ENCODE measurements at places on chromosomes 6 and 20.

- DNase-seq, result no peak
- no peaks in the 10 kb centered on the region for H3K36me3 ChIP-seq
- peaks cover 6% of the 10 kb centered on the region for H3K27me3 ChIP-seq
- no peak overlapping the region for H3K4me3 ChIP-seq
Observed at GRCh38 chr6:134457941-134458340, 140.0 kb upstream of the SGK1 start.

DNA sequence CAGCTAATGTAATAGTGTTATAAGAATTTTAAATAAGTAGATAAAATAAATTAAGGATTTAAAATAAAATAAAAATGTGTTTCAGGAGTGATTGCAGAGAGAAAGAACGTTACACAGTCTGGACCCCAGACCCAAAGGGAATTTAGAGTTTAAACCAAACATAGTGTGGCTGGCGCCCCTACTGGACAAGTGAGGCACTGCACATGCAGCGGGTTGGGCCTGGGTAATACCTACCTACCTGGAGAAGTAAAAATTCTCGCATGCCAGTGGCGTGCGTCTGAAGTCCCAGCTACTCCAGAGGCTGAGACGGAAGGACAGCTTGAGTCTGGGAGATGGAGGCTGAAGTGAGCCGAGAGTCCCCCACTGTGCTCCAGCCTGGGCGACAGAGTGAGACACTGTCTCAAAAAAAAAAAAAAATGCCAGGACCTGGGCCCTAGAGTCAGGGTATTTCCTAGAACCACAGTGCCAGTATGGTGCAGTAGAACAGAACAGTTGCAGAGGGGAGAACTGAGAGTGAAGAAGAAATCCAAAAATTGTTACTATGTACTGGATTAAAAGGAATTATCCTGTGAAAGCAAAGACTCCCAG is 71.4 kb upstream of the TCF21 start:
- no peaks in the 10 kb centered on the region for H3K36me3 ChIP-seq
- H3K4me1 ChIP-seq, result no peaks in the 10 kb centered on the region
- no peak overlapping the region for H3K4me3 ChIP-seq
- no peak overlapping the region for H3K27ac ChIP-seq

GRCh38 chr20:8571611-8572010 is 439.5 kb downstream of the PLCB1 start:
- H3K4me1 ChIP-seq, result peaks cover 16% of the 10 kb centered on the region
- no peaks in the 10 kb centered on the region for H3K27me3 ChIP-seq
- no peak overlapping the region for H3K4me3 ChIP-seq
- DNase-seq, result no peak
- H3K27ac ChIP-seq, result no peak overlapping the region

DNA sequence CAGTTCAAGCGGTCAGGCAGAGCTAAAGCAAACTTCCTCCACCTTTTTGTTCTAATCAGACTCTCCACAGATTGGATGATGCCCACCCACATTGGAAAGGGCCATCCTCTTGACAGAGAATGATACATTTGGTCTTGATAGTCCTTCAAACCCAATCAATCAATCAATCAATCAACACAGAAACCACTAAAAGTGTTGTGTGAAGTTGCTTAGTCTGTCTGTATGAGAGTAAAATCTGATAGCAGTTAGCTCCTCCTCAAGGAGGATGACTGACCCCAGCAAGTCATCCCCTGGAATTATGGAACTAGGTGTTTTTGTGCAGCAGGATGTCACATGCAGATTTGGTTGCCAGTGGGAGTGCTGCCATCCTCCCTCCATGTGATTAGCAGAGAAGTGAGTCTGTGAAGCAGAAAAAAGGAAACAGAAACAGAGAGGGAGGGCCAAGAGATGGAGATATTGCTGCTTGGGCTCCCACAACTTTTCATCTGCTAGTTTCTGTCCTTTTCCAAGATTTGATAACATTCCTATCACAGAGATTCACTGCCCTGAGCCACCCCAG is 32.0 kb upstream of the SSTR4 start:
- H3K27me3 ChIP-seq, result peaks cover 7% of the 10 kb centered on the region
- no peak for DNase-seq
- no peak overlapping the region for H3K4me3 ChIP-seq
- no peak overlapping the region for H3K27ac ChIP-seq
- no peaks in the 10 kb centered on the region for H3K4me1 ChIP-seq

DNA sequence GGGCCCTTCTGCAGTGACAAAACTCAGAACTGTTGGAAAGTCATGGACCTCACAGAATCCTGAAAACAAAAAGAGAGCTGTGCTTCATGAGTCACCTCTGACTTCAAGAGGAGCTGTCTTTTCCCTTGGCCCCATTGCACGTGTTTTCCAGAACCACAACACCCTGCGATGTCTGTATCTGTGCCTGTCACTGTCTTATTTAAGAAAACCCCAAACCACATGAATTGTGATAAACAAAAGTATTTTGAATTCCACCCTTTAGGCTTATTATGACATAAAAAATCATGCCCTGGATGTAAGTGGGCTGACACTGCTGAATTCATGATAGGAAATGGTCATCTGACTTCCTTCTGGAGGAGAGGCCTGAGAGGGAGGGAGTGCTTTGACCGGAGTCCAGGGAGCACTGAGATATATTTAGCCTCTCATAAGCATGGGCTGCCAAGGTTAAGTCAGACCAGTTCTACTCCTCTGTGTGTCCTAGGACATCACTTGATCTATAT is 96.4 kb upstream of the DUSP22 start:
- peaks cover 36% of the 10 kb centered on the region for H3K4me1 ChIP-seq
- H3K4me3 ChIP-seq, result no peak overlapping the region
- H3K27ac ChIP-seq, result peak overlapping the region; percentile 31
- DNase-seq, result no peak
- no peaks in the 10 kb centered on the region for H3K27me3 ChIP-seq

DNA sequence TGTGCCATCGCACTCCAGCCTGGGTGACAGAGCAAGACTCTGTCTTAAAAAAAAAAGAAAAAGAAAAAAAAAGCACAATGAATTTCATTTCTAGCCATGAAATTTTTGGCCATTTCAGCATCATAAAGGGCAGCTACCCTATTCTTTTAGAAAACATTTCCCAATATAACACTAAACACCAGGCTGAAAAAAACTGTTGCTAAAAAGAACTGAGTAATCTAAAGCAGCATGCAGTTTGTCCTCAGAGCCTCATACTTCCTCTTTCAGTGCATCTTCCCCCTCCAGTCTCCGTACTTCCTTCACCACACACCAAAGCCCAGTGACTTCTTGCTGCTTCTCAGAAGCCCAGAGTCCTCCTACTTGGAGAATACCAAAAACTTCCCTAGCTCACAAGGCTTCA is 5.6 kb upstream of the IFNGR1 start:
- peak overlapping the region; percentile 83 for H3K27ac ChIP-seq
- peaks cover 45% of the 10 kb centered on the region for H3K4me1 ChIP-seq
- no peak for DNase-seq
- H3K27me3 ChIP-seq, result no peaks in the 10 kb centered on the region

DNA sequence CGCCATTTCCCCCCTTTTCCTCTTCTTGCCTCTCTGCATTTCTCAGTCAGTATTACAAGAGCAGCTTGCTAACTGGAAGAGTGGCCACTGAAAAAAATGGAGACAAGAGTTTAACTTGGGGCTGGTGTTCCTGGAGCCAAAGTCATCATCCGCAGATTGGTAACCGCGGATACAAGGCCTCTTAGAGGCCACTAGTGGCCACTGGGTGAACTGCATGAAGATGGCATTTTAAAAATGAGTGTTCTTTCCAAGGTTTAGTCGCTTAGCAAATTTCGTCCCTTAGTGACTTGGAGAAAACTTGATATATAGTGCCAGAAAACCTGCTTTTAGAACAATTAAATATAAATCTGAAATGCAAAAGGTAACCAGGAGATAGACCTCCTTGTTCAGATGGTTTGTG is 4.8 kb downstream of the F13A1 start:
- DNase-seq, result peak; percentile 5
- H3K27me3 ChIP-seq, result peaks cover 67% of the 10 kb centered on the region
- no peaks in the 10 kb centered on the region for H3K36me3 ChIP-seq
- H3K4me1 ChIP-seq, result no peaks in the 10 kb centered on the region
- no peak overlapping the region for H3K4me3 ChIP-seq

DNA sequence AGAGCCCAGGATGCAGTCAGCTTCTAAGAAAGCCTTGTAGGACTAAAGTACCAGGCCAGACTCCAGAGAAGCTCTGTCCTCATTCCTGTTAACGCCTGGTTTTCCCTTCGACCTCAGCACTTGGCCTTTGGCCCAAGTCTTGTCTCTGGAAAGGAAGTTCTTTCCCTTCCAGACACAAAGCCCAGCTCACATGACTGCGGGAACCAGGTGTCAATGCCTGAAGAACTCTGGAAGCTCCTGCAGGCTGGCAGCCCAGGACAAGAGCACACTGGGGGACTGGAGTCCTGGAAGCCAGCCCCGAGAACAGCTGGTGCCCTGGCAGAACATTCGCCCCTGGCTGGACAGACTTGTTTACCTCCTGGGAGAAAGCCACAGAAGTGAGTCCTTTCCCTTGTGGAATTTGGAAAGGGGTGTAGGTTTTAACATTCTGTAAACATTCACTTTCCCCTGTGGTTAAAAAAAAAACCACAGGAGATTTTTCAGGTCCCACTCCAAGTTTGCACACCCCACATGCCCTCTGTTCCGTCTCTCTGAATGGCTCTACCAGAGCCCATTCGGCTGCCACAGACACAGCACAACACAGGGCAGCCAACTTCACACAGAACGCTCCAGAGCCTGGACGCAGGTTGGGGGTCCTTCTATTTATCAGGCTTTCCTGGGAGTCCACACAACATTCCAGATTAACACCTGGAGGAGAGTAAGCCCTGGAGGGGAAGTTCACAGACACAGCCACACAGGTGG is 18.1 kb downstream of the ACSS1 start:
- no peak for DNase-seq
- peaks cover 58% of the 10 kb centered on the region for H3K4me1 ChIP-seq
- H3K27me3 ChIP-seq, result no peaks in the 10 kb centered on the region
- H3K36me3 ChIP-seq, result peaks cover 30% of the 10 kb centered on the region
- peak overlapping the region; percentile 96 for H3K27ac ChIP-seq

DNA sequence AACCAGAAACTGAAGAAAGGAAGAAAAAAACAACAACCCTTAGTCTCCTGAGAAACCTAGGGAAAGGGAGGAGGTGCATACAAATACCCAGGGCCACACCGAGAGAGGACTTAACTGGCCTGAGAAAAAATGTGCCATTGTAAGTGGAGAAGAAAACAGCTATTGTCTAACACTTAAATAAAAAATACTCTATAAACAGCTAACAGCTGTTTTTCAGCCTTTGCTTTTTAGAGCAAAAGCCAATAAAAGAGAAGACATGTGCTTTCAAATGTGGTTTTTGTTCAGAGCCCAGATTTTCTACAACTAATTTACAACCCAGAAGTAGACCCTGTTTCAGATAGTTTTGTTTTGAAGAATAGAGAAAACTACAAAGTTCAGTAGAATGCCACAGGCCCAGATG is 56.0 kb upstream of the SLC22A16 start:
- DNase-seq, result no peak
- peaks cover 8% of the 10 kb centered on the region for H3K27me3 ChIP-seq
- peaks cover 6% of the 10 kb centered on the region for H3K36me3 ChIP-seq
- H3K4me1 ChIP-seq, result peaks cover 6% of the 10 kb centered on the region
- no peak overlapping the region for H3K4me3 ChIP-seq
- no peak overlapping the region for H3K27ac ChIP-seq

DNA sequence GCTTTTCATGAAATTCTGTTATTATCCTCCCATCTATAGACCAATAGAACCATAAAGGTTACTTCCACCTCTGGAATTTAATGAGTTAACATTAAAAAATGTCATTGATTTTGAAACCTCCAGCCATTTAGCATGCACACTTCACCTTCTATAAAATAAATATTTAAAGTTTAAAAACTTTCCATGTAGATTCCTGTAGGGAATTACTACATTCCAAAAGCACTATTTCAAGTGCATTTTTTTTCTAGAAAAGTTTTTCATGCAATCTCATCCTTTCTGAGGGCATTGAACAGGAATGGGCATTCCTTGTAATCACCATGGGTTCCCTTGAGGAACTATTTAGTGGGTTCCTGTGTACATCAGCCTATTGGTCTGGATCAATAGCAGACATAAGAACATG is 253.8 kb upstream of the RIN2 start:
- H3K27me3 ChIP-seq, result peaks cover 6% of the 10 kb centered on the region
- DNase-seq, result no peak
- no peak overlapping the region for H3K27ac ChIP-seq
- H3K4me1 ChIP-seq, result no peaks in the 10 kb centered on the region
- no peak overlapping the region for H3K4me3 ChIP-seq

GRCh38 chr6:118559659-118560058 is 11.6 kb downstream of the PLN start:
- no peak for DNase-seq
- no peak overlapping the region for H3K4me3 ChIP-seq
- H3K27me3 ChIP-seq, result no peaks in the 10 kb centered on the region
- H3K27ac ChIP-seq, result peak overlapping the region; percentile 94

- no peak overlapping the region for H3K27ac ChIP-seq
- no peak overlapping the region for H3K4me3 ChIP-seq
- DNase-seq, result no peak
- no peaks in the 10 kb centered on the region for H3K36me3 ChIP-seq
- H3K4me1 ChIP-seq, result no peaks in the 10 kb centered on the region
Observed at GRCh38 chr20:13268953-13269352, 47.9 kb downstream of the ISM1 start.

DNA sequence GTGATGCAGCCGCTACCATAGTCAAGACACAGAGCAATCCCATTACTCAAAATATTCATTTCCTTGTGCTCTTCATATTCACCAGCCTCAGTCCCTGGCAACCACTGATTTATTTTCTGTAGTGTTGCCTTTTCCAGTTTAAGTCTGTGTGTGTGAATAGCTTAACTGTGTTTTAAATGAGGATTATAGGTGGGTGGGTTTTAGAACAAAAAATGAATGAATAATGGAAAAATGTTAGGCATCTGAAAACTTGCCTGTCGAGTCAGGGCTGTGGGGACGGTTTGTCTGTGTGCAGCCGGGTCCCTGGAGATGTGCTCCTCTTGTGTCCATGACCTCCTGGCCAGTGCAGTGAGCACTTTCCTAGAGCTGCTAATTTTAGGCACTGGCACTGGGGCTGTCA is 27.1 kb downstream of the BANF2 start:
- no peaks in the 10 kb centered on the region for H3K36me3 ChIP-seq
- no peak overlapping the region for H3K4me3 ChIP-seq
- H3K27ac ChIP-seq, result no peak overlapping the region
- no peak for DNase-seq

DNA sequence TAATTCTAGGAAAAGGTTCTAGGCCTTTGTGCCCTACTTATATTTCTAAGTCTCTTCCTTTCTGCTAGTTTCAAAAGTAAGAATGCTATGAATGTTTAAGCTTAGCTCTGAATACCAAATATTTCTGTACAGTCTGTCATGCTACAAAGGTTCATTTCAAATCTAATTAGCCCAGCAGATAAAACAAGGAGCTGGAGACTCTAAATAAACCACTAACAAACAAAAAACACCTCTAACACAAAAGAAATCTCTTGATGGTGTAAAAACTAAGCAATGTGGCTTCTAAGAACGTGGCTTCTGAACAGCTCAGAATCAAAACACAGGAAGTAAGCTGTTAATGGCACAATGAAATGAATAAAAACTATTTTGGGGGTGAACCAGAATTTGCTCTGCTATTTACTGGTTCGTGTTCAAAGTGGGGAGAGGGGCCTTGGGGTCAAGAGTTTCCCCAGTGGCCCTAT is 198.3 kb downstream of the BCAS1 start:
- H3K27ac ChIP-seq, result peak overlapping the region; percentile 66
- H3K36me3 ChIP-seq, result peaks cover 21% of the 10 kb centered on the region
- DNase-seq, result no peak

GRCh38 chr20:22389836-22390542 is 194.4 kb downstream of the FOXA2 start:
- no peaks in the 10 kb centered on the region for H3K27me3 ChIP-seq
- H3K27ac ChIP-seq, result no peak overlapping the region
- H3K4me1 ChIP-seq, result no peaks in the 10 kb centered on the region
- H3K36me3 ChIP-seq, result no peaks in the 10 kb centered on the region
- DNase-seq, result no peak
- H3K4me3 ChIP-seq, result no peak overlapping the region
